Activated T-helper 1 cell treated with anti-CD3 and anti-CD28 coated beads, Interleukin-2, amount 50 U/mL, for 16 hours (primary cell): ENCODE measurements at places on chromosomes 6 and 20.

DNA sequence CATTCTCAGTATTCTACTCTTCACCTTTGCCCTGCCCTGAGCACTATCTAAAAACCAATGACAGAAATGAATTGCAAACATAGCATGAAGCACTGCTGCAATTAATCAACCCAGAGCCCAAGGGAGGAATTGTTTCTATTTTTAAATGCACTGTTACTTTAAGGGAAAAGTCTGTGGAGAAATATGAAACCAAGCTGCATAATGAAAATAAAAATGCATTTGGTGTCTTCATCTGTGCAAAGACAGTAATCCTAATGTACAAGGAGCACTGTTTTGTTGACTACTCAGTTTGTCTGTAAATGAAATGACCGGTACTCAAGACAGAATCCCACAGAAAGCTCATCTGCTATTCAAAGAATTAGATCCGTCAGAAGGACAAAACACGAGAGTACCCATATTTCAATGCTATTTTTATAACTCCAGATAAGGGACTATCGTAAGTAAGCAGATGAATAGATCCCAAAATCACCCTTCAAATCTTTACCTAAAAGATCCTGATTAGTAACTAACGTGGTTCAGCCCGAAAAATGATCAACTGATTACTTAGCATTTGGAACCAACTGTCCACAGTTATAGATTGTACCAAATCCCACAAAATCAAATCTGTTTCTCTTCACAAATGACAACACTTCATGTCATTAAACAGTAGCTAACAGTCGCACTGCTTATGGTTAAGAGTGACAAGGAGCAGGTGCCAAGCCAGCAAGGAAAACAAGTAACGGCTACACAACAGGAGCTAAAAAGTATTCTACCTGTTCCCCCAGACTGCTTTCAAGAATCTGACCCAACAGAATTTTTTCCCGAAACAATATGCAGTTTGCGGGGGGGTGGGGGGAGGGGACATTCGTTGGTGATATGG, 2.4 kb downstream of the KIF13A start:
- DNase-seq: no peak

- no peak for DNase-seq
These were observed 8.7 kb upstream of the PLTP start for GRCh38 chr20:45920462-45921336.

- DNase-seq: no peak
These were observed 9.7 kb downstream of the LRRN4 start for GRCh38 chr20:6044115-6044514.

DNA sequence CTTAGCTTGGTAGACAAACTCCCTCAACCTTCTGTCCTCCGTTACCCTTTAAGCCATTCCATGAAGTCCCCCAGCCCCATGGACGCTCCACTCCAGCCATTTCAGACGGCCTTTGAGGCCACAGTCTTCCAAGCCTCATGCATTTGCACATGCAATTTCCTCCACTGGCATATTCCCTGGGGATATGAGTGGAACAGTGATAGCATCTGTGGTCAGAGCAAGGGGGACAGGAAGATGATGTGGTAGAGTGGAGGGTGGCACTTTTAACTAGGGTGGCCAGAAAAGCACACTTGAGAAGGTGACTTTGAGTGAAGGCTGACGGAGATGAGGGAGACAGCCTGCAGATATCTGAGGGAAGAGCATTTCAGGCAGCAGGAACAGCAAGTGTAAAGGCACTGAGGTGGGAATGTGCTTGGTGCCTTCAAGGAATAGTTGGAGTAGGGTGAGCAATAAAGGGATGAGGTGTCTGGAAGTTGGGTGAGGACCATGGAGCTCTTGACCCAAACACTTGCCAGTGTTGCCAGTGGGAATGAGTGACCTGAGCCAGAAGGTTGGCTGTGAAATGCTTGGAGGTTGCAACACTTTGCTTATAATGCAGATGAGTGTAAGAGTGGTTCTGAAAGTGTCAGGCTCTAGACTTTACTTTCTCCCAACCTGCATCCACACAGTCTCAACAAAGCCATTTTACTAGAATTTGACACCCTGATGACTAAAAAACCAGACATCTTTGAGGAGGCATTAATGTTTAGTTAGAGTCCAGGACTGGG, 275.6 kb upstream of the SUPT3H start:
- DNase-seq: no peak

DNA sequence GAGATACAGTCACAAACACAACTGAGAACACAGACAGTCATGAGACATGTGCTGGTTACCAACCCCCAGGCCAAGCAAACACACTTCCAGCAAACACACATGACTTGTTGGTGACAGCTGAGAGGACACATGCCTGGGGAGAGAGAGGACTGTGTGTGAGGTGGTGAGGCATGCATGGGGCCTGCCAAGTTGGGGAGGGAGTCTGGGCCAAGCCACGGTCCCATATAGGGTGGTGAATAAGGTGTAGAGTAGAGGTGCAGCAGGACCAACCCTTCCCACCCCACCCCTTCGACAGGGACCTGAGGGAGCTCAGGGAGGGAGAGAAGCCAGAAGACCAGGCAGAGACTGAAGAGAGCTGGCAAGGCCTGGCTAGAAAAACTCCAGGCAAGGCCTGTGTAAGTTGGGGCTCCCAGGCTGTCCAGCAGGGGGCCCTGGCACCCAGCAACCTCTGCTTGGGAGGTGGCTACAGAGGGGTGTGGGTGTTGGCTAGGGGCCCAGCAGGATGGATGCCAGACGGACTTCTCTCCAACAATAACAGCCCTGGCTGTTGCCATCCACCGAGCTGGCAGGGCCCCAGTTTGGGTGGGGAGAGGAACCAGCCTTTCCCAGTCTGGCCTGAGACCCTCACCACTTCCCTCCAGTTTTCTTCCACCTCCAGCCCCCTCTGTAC, 2.0 kb upstream of the SLC29A1 start:
- DNase-seq: peak; percentile 47

GRCh38 chr20:37381621-37382471, 35.9 kb downstream of the SRC start:
- DNase-seq: no peak

DNA sequence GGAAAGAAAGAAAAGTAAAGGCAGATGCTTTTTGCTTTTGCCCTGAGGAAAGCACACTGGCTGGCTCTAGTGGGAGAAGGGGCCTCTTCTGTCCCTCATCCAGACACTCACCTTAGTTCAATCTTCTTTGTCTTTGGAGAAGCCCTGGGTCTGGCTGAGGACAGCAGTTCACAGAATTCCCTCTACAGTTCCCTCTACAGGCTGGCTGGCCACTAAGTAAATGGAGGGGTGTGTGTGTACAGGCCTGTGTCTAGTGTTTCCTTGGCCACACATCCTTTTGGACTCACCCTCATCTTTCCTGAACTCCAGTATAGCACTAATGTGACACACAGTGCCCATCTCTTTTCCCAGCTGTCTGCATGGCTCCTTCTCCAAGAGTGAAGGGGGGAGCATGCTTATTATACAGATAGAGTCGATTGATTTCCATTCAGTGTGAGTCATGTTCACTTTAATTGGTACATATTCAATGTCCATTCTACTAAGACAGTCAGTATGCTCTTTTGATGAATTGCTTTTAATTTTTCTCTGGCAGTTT, 26.0 kb upstream of the CLVS2 start:
- DNase-seq: no peak

- DNase-seq: no peak
These were observed 46.7 kb downstream of the RAB44 start for GRCh38 chr6:36744304-36744673.

- DNase-seq: no peak
These were observed 252.3 kb upstream of the KCNG1 start for GRCh38 chr20:51275181-51275580.

DNA sequence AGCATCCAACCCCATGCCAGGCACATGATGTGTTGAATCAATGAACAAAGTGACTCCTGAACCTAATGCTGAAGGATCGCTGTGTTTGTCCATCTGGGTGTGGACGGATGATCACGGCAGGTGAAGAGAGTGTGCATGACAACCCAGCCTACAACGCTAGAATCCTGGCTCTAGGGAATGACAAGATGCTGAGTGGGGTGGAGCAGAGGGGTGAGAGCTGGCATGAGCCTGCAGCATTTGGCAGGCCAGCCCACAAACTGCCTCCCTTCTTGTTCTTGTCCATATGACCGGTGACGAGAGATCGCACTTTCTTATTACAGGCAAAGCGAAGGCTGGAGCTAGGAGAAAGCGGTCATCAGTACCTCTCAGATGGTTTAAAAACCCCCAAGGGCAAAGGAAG, 54.7 kb upstream of the CDKAL1 start:
- no peak for DNase-seq

- DNase-seq: no peak
These were observed 3.9 kb downstream of the ETV7 start for GRCh38 chr6:36383606-36384005.

- no peak for DNase-seq
These were observed 440.1 kb upstream of the ADGRB3 start for GRCh38 chr6:68194846-68195478.
